ENCODE measurements at places on chromosomes 7 and 10.

DNA sequence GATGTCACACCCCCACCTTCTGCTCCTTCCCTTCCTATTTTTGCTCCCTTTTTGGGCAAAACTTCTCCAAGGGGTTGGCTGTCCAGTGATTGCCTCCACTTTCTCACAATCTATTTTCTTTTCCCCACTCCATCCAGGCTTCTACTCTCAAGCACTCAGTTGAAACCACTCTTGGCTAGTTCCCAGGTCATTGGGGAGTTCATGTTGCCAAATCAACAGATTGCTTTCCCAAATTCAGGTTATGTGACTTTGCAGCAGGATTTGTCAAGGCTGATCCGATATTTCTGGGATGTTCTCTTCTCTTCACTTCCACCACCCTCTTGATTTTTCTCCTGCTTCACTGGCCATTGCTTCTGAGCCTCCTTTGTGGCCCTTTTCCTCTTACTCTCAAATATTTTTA is 258.7 kb upstream of the SLC26A5 start:
- no peak for DNase-seq

DNA sequence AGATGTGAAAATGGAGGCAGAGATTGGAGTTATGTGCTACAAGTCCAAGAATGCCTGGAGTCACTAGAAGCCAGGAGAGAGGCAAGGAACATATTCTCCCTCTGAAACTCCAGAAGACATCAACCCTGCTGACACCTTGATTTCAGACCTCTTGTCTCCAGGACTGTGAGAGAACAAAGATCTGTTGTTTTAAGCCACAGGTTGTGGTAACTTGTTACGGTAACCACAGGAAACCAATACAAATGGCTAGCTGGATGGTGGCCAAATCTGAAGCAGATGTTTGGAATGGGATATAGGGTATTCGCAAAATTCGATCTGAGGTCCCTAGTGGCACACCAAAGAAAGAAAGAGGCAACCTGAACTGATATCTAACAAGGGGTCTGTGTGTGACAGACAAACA is 129.0 kb downstream of the HERPUD2 start:
- no peak for DNase-seq

DNA sequence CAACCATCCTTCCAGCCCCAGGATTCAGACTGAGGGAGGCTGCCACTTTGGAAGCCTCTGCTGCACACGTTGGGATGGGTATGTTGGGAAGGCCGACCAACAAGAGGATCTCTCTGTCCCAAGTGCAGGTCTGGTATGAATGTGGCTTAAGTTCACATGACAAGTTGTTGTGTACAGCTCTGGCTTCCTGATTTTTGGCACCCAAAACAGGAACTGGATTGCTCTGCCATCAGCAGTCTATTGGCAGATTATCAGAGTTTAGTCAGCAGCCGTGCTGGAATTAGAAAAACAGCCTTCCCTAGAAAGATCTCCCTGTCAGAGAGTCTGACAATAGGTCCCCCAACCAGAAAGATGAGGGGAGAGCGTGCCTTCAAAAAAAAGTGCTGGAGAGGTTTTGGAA is 66.9 kb downstream of the GOLGA7B start:
- DNase-seq, result no peak

DNA sequence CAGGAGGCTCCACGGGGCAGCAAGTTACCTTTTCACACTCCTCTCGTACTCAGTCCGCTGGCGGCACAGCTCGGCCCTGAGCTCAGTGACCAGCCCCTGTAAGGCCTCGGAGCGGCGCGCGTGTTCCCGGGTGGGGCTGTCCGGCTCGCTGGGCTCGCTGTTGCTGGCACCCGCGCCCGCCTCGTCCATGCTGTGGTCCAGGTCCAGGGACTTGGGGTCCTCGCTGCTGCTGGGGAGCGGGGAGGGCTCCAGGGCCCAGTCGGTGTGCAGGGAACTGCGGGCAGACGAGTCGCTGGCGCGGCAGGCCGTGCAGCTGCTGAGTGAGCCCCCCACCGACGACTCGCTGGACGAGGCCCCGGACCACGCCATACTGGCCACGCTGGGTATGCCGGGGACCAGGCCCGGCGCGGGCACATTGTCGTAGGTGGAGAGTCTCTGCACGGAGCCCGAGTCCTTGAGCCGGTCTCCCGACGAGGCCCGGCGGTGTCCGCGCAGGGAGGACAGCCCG is 143.8 kb downstream of the MAPK8 start:
- DNase-seq, result no peak

GRCh38 chr7:29044554-29044953 is 86.4 kb upstream of the TRIL start:
- no peak for DNase-seq

DNA sequence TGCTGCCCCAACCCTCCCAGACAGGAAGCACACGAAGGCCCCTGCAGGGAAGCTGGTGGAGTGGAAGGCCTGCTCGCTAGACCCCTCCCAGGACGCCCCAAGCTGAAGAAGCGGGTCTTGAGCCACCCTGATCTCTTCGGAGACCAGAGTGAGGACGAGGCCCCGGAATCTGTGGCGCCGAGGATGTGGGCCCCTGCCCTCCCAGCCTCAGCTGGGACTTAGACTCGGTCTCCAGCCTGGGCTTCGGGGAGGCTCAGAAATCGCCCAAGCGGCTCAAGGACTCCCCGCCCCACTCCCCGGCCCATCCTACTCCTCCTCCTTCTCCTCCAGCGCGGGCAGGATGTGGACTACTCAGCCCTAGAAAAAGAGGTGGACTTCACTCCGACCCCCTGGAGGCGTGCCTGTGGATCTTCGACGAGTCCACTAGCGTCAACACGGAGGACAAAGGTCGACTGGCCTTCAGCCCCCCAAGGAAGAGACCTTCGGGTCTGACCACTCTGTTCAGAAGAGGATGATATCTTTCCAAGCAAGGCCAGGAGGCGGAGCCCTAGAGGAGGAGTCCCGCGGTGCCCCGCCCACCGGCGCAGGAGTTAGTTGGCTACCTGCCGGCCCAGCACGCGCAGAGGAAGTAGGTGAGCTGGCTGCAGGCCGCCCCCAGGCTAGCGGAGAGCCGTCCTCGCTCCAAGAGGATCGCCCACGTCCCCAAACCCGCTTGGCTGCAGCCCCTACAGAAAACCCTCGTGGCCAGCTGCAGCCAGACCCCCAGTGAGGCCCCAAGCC is 21.9 kb upstream of the LANCL2 start:
- DNase-seq, result no peak

DNA sequence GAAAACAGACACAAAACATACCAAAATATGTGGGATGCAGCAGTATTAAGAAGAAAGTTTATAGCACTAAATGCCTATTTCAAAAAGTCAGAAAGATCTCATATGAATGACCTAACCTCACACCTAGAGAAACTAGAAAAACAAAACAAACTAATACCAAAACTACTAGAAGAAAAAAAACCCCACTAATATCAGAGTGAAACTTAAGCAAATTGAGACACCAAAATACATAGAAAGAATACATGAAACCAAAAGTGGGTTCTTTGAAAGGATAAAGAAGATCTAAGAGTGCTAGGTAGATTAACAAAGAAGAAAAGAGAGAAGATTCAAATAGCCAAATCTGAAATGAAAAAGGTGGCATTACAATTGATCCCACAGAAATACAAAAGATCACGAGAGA is 494.1 kb downstream of the SH2D4B start:
- DNase-seq, result no peak

DNA sequence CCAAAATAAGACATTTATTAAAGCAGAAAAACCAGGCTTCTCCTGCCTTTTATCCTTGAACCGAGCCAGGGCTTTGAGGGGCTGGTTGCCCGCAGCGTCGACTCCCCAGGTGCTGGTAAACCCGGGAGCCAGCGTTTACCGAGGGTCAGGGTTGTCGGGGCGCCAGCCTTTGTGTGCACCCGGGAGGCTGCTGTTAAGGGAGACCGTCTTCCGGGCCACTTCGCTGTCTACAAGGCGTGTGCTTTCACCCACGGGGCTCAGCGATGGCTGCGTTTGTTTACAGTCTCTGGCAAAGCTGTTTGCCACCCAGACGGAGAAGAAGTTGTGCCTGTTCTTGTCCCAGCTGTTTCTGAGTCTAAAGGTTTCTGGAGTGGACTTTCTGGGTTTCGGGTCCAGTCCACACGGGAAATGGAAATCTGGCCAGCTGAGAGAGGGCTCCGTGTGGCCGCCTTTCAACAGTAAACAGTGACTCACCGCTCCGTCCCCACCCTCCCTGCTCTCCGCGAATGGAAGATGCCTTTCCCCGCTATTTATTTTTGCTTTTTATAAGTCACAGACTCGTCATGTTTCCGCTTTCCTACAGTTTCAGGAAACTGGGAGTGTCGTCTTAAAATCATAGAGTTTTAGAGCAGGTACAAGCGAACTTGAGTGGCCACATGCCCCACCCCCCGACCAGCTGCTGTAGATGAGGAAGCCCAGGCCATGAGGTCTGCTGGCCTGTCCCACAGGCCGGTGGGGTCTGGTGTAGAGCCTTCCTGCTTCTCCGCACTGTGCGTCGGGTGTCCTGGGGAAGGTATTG is 2.2 kb downstream of the MAFK start:
- peak; percentile 50 for DNase-seq

- DNase-seq, result no peak
These were observed 22.2 kb downstream of the CDNF start for GRCh38 chr10:14815681-14816080.

- DNase-seq, result no peak
These were observed 11.3 kb downstream of the DMBT1 start for GRCh38 chr10:122571892-122572291.

DNA sequence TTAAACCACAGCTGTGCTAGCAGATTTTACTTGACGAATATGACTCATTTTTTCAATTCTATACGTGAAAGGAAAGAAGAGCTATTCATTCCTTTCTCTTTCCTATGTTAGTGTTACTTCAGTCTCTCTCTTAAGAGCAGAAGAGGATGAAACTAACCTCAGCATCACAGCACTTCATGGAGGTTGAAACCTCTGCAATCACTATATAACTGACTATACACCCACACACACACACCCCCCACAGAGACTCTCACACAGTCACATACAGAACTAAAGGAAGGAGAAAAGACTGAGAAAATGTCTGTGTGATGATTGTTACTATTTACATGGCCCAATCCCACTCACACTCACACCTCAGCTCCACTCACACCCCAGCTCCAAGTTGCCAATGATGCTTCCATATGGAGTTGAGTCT is 104.2 kb downstream of the KIF20B start:
- no peak for DNase-seq

DNA sequence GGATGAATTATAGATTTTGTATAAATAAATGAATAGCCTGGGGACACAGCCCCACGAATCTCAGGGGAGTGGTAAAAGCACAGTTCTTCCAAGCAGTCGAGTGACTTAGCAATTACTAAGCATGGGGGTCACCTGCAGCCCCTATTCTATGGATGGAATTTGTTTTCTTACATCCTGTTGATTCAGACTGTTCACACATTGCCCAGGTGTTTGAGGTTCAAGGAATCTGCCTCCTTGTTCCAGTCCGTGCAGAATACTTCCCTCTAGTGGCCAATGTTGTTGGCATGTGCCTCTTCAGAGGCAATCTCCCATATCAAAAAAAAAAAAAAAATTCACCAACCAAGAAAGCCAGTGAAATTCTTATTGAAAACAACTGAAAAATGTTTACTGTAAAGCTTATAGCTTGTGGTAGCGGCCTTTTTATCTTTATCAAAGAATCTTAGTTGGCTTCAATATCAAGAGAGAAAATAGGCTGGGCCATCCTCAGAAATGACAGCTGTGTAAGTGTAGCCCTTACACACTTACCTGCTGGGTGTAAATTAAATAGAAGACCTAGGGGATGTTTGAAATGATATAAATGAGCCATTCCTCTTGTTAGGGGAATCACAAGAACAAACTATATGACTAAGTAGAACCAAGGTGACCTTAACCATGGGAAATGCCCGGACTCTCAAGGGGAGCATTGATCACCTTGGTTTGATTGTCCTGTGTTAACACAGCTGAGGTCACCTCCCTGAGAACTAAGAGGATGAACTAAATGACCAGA is 7.8 kb downstream of the LIPM start:
- DNase-seq, result peak; percentile 37

Data from Caco-2 (cell line).